ENCODE measurements at places on chromosomes 6 and 20.

- DNase-seq = peak; percentile 78
These were observed 15.2 kb upstream of the ZNF335 start for GRCh38 chr20:45987108-45987780.

DNA sequence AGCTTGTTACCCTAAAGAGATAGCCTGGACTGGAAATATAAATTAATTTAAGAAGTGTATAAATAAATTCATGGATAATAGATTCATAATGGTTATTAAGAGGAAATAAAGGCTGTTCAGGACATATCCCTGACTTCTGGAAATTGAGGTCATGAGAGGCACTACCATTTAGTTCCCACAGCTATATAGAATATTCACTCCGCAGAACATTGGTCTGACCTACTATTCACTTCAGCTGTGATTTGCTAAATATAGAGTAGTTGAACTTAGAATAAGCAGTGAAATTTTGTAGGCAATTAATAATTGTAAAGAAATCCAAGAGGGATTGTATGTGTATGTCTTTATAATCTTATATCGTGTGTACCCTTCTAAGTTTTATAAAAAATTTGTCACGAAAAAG is 112.8 kb downstream of the ARID1B start:
- DNase-seq = no peak

- no peak for DNase-seq
These were observed 4.7 kb upstream of the FOXF2 start for GRCh38 chr6:1384549-1385128.

GRCh38 chr6:160174681-160175080 is 53.1 kb downstream of the SLC22A1 start:
- no peak for DNase-seq

Measured in GM12891 (cell line).